RPMI7951 (cell line): ENCODE measurements at places on chromosomes 7 and 10.

GRCh38 chr10:44154956-44155355, 229.9 kb downstream of the CXCL12 start:
- DNase-seq, result no peak

DNA sequence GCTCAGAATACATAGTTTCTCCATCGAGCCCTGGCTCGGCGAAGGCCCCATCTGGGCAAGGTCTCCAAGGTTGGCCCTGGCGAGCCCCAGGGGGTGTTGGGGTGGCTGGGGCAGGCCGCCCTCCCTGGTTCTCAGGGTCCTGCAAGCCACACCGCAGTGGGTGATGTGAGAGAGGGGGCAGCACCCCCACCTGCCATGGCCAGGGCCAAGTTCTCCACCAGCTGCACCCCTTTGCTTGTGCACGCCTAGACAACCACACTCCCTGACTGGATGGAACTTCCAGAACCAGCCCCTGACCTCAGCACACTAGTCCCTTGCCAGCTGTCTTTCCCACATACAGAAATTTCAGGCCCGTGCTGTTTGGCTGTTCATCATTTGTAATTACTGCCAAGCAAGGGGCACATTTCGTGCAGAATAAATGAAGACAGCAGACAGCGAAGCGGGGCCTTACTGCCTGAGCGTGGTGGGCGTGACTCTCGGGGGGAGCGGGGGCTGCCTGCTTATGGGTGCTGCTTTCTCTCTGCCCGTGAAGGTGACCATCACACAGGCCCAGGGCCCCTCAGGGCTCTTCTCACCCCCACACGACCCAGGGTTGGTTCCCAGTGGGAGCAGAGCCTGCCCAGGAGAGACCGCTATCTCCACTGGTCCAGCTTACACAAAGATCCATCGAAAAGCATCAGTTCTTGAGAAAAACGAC, 85.9 kb downstream of the ADARB2 start:
- no peak for DNase-seq

GRCh38 chr10:119113751-119114732, 10.1 kb downstream of the DENND10 start:
- peak; percentile 35 for DNase-seq

DNA sequence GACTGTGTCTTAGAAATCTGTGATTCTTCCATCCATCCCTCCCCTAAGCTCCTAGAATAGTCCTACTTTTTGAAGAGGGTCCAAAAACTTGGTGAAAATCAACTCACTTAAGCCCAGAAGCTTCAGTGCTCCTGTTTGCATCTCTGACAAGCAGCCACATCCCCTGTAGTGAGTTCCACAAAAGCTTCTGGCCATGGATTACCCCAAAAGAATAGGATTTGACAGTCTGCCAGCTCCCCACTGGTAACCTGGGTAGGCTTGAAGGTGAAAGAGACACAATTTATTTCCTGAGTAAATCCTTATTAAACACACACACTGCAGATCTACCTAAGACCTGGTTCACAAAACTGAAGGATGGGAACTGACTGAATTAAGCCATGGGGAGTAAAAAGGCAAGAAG, 46.5 kb downstream of the LGI1 start:
- DNase-seq, result no peak

DNA sequence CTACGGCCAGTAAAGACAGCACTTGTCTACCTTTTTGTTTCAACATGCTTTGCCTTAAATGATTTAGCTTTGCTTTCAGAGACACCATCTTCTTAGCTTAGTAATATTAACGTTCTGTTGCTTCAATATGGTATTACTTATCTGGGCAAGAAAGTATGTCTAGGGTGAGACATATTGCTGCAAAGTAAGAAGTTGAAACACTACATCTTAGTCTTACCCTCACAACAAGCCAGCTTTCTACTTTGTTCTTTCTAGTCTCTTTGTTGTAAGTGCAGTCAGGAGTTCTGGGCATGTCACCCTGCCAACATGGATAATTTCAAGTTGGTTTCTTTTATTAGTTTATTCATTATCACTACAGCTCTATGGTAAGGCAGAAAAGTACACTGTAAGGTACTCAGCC, 122.7 kb upstream of the DNAJB12 start:
- DNase-seq, result no peak

GRCh38 chr10:11875494-11876281, 52.5 kb downstream of the PROSER2 start:
- peak; percentile 81 for DNase-seq

DNA sequence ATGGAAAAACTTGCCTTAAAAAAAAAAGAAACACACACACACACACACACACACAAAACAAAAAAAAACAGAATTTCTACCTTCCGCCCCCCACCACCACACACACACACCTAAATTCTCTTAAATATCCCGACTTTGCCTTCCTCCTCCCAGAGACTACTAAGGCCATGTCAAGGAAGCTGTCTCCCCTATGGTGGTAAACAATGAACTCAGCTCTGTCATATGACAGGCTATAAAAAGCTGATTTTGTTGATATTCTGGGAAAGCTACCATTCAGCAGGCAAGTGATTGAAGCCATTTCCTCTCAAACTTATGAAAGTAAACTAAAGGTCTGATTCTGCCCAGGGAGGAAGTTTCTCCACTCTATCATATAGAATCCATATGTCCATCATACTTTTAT, 471.0 kb downstream of the GFRA1 start:
- no peak for DNase-seq

DNA sequence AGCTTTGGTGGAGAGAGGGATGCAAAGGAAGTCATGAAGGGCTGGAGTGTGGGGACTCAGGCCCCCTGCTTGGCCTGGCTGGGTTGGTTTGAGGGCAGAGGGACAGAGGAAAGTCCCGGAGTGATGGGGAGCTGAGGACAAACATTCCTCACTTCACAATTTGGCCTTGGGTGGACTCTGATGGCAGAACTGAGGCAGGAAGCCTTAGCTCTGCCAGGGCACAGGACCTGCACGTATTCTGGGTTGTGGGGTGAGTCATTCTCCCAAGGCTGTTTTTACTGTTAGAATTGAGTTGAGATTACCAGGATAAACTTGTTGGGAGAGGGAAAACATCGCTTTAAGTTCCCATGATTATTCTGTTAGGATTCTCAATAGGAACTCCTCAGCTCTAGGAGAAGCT, 2.6 kb downstream of the GOLGA7B start:
- peak; percentile 70 for DNase-seq

DNA sequence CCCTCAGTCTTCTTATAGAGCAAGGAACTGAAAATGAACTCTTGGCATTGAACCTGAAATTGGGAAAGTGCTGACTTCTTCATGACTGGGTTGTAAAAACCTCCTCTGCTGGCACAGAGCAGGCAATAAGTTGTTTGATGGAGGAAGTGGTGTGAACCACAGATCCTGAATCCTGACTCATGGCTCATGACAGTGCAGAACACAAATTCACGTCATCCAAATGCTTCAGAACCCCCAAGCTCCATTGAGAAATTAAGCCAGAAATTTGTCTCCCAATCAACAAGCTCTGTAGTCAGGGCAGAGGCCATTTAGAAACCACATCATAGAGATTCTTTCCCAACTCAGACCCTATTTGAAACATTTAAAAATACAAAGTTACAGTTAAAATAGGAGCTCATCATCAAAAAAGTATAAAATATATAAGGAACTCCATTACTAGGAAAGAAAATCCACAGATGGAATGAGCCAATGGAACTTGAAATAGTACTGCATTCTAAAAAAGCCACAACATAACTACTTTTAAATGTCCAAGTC, 10.3 kb upstream of the STK17A start:
- DNase-seq, result peak; percentile 100

- no peak for DNase-seq
Measured at GRCh38 chr7:42727451-42727850, 184.4 kb downstream of the C7orf25 start.

DNA sequence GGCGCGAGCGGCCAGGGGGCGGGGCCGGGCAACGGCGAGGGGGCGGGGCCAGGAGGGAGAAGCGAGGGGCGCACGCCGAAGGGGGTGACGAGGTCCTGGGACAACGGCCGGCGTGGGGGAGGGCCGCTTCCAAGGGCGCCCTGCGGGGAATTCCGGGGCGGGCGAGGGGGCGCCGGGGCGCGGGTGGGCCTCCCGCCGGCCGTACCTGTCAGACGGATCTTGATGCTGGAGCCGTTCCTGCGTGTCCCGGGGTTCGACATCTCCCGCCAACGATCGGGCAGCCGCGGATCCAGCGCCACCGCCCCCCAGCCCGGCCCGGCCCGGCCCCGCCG, 421 bp downstream of the SMURF1 start:
- DNase-seq, result no peak

DNA sequence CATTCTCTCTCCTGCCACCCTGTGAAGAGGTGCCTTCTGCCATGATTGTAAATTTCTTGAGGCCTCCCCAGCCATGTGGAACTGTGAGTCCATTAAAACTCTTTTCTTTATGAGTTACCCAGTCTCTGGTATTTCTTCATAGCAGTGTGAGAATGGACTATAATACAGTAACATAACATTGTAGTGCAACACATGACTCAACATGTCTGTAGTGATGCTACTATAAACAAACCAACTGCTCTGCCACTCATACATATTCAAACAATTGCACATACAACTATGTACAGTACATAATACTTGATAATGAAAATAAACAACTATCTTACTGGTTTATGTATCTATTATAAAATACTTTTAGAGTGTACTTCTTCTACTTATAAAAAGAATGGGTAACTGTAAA, 7.1 kb downstream of the ATOH7 start:
- DNase-seq, result no peak

- no peak for DNase-seq
Measured at GRCh38 chr7:45257284-45257683, 99.7 kb downstream of the RAMP3 start.

DNA sequence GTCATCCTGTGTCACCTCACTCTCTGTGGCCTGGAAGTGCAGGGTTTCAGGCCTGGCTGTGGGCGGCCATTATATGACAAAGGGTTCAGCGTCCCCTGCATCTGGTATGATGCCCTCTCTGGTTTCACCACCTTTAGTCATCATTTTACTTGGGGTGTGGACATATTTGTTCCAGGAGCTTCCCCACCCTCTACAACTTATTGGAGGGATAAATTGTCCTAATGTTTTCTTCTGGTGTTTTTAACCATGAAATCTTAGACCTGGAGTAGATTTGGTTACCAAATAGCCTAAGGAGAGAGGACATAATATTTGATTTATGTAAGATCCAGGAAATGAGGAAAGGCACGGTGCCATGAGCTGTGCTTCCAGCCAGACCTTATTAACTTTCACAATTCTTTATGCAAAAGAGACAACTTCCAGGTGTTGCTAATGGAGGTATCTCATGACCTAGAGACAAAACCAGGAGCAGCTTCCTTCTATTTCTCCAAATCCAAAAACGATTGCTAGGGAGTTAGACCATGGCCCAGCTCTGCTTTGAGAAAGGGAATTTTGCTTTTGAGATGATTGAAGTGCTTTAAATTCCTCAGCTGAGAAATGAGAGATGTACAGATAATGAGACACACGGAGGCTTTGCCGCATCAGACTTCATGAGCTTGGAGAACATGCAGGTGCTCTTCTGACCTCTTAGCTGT, 20.9 kb downstream of the WBP1L start:
- no peak for DNase-seq

- DNase-seq, result no peak
Measured at GRCh38 chr7:66556177-66556548, 72.5 kb upstream of the KCTD7 start.

DNA sequence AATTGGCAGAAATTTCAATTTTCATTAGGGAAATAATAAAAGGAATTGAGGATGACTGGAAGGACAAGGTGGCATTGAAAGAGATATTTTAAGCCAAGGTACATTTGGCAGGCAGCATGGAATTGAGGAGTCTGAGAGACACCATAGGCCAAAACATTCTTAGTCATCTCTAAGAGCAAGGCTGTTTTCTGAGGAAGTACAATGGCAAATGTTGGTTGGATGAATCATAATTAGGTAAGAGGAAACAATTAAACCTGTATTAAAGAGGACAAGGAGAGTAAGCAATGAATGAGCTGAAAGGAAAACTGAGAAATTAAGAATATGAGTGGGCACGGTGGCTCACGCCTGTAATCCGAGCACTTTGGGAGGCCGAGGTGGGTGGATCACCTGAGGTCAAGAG, 86.3 kb downstream of the MRPL32 start:
- peak; percentile 36 for DNase-seq

GRCh38 chr7:90413185-90413528, 9.9 kb downstream of the CLDN12 start:
- DNase-seq, result no peak

- DNase-seq, result no peak
Measured at GRCh38 chr7:155602156-155602555, 42.3 kb upstream of the RBM33 start.

- peak; percentile 24 for DNase-seq
Measured at GRCh38 chr7:157513162-157513621, 176.4 kb downstream of the DNAJB6 start.

DNA sequence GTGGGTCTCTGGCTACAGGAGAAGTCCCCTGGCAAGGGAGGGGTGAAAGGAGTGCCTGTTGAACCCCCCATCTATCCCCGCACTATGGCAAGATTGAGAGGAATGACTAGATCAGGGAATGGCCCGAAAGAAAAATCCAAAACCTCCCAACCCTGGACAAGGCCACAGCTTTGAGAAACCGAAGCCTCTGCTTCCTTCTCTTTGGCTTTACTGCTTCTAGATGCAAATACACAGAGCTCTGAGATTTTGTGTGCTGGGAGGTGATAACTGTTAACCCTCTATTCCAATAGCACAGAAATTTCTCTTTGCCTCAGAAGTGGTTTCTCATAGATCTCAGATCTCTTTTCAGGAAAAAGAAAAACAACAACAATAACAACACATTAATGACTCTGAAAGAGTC, 15.0 kb downstream of the CAV1 start:
- no peak for DNase-seq

GRCh38 chr7:25025218-25025671, 45.3 kb upstream of the OSBPL3 start:
- peak; percentile 87 for DNase-seq

GRCh38 chr7:155885167-155886155, 73.2 kb upstream of the SHH start:
- DNase-seq, result peak; percentile 74

- DNase-seq, result no peak
Measured at GRCh38 chr7:22653951-22654350, 73.0 kb upstream of the IL6 start.

DNA sequence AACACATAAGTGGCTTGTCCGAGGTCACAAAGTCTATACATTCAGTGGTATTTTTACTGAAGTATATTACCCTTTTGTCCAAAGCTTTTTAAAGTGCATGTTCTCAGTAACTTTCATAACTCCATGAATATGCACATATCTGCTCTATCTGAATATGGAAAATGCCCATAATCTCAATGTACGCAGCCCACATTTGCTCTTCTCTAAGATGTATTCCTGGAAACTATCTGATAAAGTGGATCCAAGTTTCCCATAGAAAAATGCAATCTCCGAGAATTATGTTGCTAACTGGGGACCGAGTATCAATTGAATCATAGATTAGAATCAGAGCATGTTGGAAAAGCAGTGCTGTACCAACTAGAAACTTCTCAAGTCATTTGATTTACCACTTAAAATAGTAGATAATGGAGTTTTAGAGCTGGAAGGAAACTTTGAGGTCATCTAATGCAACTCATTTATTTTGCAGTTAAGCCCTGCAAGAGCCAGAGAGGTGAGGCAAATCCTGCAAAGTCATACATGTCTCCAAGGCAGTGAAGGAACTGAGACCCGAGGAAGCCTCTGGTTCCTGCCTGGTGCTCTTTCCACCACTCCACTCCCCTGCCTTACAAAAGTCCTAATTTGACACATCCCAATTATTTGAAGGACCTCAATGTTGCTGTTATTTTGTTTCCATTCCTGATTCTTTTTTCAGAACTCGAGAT, 69.4 kb downstream of the CYCS start:
- no peak for DNase-seq

GRCh38 chr7:29086545-29086944, 59.8 kb downstream of the CPVL start:
- DNase-seq, result no peak

- DNase-seq, result no peak
Measured at GRCh38 chr10:26341701-26342100, 96.4 kb upstream of the APBB1IP start.
